ENCODE measurements at places on chromosomes 4 and X. TPM values are rescaled to one million over a fixed set of nuclear protein-coding genes. Genes with fewer than 3 reads are reported as not detected.

LDB2 gene
- polyA plus RNA-seq: not detected

GLRB gene
- not detected for polyA plus RNA-seq

LUZP4 gene
- polyA plus RNA-seq: not detected

TBC1D8B gene
- 0.51 TPM for polyA plus RNA-seq

CYSLTR1 gene
- 63.8 TPM for polyA plus RNA-seq

LINC00632 gene
- not detected for polyA plus RNA-seq

UCHL1 gene
- polyA plus RNA-seq: 0.78 TPM

TMEM31 gene
- not detected for polyA plus RNA-seq

PSMD10 gene
- polyA plus RNA-seq: 50.8 TPM

TAF7L gene
- polyA plus RNA-seq: not detected

RRH gene
- polyA plus RNA-seq: not detected

SPANXA2 gene
- polyA plus RNA-seq: not detected

LRRC66 gene
- polyA plus RNA-seq: 0.08 TPM

CT45A3 gene
- polyA plus RNA-seq: not detected

CSAG3 gene
- polyA plus RNA-seq: not detected

ZCCHC12 gene
- not detected for polyA plus RNA-seq

BMP2K gene
- 24.1 TPM for polyA plus RNA-seq

CXXC4 gene
- not detected for polyA plus RNA-seq

HGFAC gene
- polyA plus RNA-seq: not detected

SPANXC gene
- not detected for polyA plus RNA-seq

COX7B2 gene
- polyA plus RNA-seq: not detected

H2BW2 gene
- polyA plus RNA-seq: not detected

FGFR3 gene
- 0.45 TPM for polyA plus RNA-seq

EGF gene
- polyA plus RNA-seq: 0.51 TPM

SUPT20HL2 gene
- polyA plus RNA-seq: not detected

CXCL1 gene
- not detected for polyA plus RNA-seq

NEUROG2 gene
- polyA plus RNA-seq: not detected

CAPN6 gene
- polyA plus RNA-seq: not detected

IGSF1 gene
- not detected for polyA plus RNA-seq

PRDM5 gene
- polyA plus RNA-seq: not detected

BTK gene
- 113 TPM for polyA plus RNA-seq

Measured in IgD-negative memory B cell (primary cell).